CD4-positive, alpha-beta T cell treated with Interleukin-4 for 4 hours (primary cell): ENCODE measurements at places on chromosomes 6 and 20.
A peak's percentile ranks its signal among the peaks of the same experiment; 100 is the strongest.

DNA sequence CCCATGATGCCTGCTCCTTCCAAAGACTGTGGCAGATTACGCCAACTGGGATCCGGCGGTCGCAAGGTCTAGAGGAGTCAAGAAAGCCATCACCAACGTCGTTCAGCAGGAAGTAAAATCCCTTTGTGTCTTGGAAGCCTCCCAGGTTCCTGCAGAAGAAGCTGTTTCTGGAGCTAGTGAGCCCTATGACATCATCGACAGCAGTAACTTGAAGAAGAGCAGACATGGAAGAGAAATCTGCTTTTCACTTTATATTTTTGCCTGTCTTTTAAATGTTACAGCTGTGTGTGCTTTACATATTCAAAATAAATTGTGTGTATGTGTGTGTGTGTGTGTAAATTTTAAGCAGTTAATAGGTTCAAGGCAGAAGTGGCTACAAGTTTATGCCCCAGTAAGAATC lies 7.4 kb upstream of the OR2H2 start:
- DNase-seq = no peak

- no peak for DNase-seq
These were observed 28.8 kb downstream of the MTRES1 start for GRCh38 chr6:107056796-107057195.

- no peak for DNase-seq
These were observed 631.3 kb downstream of the TFAP2A start for GRCh38 chr6:9783567-9783966.

DNA sequence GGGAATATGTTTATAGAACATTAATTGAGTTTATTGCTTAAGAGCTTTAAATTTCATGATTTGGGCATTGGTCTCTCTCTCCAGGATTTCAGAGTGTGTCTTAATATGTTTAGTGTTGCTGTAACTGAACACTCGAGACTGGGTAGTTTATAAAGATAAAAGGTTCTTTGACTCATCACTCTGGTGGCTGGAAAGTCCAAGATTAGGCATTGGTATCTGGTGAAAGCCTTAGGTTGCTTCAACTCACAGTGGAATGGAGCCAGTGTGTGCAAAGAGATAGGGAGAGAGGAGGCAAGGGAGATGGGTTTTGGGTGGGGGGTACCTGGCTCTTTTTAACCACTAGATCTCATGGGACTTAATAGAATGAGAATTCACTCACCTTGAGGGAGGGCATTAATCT lies 35.6 kb upstream of the DTNBP1 start:
- no peak for DNase-seq

- DNase-seq = no peak
These were observed 107.6 kb downstream of the VEGFA start for GRCh38 chr6:43877463-43878126.

- DNase-seq = no peak
These were observed 45.8 kb upstream of the ARID1B start for GRCh38 chr6:156731396-156731795.

GRCh38 chr20:5080384-5080877 lies 39.3 kb downstream of the PCNA start:
- peak; percentile 21 for DNase-seq

DNA sequence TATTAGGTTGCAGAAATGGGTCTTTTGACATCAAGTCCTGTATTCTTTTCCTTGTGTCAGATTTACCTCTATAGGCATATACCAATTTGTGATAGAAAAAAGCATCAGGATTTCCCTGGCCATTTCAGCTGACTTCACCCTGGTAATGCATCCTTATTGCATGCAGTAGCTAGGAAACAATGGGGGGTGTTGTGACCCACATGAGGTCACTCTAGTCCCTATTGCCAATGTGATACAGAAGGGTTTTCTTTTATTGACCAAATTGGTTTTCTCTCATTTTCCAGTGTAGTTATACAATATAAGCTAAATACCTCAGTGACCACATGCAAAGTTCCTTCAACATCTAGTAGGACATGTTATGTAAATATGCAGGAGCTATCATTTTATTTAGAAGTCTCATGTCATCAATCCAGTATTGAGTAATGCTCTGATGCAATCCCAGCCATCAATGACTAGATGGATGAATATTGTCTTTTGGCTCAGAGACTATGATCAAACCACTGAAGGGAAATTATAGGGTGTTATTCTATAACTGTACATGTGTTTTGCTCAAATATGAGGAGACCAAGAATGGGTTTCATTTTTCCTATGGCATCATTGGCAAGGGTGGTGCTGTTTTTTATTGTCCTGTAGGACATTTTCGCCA lies 177.7 kb downstream of the KLHL32 start:
- no peak for DNase-seq

DNA sequence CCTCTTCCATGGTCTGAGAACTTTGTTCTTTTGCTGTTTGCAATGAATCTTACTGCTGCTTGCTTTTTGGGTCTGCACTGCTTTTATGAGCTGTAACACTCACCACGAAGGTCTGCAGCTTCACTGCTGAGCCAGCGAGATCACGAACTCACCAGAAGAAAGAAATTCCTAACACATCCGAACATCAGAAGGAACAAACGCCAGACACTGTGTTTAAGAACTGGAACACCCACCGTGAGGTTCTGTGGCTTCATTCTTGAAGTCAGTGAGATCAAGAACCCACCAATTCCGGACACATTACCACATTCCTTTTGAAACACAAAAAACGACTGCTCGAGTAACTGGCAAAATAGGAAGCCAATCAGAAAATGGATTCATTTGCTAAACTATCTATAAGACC lies 471.8 kb downstream of the TFAP2A start:
- DNase-seq = no peak

GRCh38 chr20:23161244-23161891 lies 75.2 kb upstream of the CD93 start:
- no peak for DNase-seq

GRCh38 chr6:5142915-5143314 lies 57.8 kb downstream of the PPP1R3G start:
- no peak for DNase-seq

DNA sequence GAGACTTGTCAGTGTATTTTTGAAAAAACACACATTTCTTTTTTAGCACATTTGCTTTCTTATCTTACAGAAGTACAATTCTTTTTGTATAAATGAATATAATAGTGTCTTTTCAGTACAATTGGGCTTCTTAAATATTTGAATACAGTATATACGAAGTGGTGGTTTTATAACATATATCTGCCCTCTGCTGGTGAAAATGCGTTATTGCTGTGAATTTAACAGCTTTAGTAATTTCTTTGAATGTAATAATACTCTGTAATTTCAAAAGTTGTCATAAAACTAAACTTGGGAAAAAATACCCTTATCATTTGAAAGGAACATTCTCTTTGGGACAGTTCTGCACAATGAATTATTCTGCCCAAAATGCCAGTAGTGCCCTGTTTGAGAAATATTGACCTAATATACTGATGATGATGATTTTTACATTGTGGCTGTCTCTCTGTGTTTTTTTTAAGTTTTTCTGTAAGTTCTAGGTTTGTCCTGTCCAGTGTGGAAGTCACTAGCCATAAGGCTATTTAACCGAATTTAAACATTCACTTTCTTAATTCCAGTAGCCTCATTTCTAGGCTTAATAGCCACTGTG lies 19.0 kb downstream of the SMAP1 start:
- peak; percentile 68 for DNase-seq

- DNase-seq = no peak
These were observed 18.5 kb downstream of the PLAGL2 start for GRCh38 chr20:32189123-32189410.

DNA sequence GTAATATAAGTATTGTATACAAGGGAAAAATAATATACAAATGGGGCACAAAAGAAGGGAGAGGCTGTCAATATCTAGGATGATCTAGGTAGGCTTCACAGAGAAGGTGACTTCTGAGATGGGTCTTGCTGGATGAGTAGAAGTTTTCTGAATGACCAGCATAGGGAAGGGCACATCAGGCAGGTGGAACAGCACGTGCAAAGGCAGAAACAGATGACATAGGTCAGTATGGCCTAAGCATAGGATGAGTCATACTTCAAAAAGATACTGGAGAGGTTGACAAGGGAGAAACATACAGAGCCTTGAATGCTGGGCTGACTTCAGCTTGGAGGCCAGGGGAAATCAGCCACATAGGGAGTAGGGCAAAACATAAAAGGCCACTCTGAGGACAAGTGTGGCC lies 31.9 kb upstream of the SIRPA start:
- no peak for DNase-seq

GRCh38 chr20:19968466-19969073 lies 48.6 kb upstream of the NAA20 start:
- peak; percentile 47 for DNase-seq

GRCh38 chr6:22954749-22955385 lies 385.5 kb downstream of the HDGFL1 start:
- no peak for DNase-seq

DNA sequence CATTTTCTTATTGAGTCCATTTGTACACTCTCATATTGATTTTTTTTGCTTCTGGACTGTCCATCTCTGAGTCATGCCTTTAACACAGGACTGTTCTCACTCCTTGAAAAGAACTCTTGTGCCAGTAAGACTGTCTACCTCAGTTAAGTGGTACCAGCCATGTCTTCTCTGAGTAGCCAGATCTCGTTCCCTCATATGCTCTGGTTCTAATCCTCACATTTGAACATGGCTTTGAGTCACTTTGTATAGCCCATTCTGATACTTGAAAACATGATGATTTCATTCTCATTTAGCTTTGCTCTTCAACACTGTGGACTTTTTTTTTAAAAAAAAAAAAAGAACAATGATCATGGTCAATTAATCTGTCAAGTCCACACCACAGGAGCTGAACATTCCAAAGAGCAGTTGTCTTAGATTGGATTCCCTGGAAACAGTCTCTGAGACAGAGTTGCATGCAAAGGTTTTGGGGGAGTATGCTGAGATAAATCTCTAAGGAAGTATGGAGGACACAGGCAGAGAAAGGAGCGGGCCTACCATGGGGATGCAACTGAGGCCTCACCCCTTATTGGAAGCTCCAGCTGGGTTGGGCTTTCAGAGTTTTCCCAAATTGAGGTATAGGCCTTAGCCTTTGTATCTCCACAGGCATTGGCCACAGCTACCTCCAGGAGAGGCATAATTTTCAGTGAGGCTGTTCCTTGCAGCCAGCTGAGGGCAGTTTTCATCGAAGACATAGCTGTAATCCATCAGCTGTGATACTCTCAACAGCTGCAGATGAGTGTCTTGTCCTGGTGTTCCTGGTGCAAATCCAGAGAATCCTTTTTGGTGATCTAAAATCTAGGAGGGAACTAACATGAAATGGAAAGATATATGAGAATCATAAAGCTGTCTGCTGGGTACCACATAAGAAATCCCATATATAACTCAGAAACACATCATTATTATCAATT lies 6.0 kb upstream of the PTCHD4 start:
- no peak for DNase-seq

DNA sequence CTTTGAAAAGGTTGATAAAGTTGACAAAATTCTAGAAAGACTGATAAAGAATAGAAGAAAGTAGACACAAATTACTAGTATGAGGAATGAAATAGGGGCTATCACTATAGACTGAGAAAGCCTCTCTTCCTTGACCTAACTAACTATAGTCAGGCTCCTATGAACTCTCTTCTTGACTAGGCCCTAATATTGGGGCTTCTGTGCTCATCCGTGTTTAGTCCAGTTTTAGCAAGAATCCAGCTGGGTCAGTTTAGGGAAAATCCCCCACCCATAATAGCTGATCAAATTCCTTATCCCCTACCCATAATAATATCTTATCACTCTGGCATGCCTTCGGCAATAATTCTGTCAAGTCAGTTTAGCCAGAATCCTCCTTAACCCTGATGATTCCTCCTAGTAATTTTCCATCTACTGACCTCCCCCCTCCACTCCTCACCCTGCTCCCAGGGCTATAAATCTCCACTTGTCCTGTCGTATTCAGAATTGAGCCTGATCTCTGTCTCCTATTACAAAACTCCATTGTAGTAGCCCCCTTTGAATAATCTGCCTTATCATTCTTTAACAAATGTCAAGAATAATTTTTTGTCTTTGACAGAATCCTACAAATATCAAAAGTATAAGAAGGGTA lies 138.1 kb downstream of the TFAP2A start:
- no peak for DNase-seq
